ENCODE measurements at places on chromosomes 2 and 18. TPM values are rescaled to one million over a fixed set of nuclear protein-coding genes. Genes with fewer than 3 reads are reported as not detected.

DNA sequence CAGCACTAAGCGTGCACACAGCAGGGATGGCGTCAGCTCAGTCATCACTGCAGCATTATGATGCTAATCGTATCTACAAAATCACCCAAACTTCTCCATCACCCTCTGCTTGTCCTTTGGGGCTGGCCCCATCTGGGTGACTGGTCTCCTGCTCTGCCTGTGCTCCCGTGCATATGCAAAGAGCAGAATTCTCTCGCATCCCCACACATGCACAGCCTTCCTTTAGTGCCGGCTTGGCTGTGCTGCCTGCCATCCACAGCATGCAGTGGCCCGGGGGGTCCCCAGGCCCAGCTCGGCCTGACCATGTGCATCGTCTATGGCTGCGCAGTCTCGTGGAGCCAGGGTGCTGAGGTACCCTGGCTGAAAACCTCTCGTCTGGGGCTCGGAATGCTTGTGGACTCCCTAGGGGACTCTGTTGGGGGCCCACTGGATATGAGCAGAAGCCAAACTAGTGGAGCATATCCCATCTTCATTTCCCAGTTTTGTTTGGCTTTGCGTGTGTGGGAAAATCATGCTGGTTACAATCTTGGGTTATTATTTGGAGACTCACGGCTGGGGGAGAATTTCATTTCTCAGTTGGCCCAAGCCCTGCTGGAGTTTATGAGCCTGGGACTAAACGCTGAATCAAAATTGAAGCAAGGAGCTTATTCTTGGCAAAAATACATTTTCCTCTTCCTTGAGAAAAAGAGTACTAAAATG, 70.9 kb upstream of the HS6ST1 start:
- no peaks in the 10 kb centered on the region for H3K36me3 ChIP-seq
- peaks cover 35% of the 10 kb centered on the region for H3K4me1 ChIP-seq
- no peak overlapping the region for H3K27ac ChIP-seq
- no peak for DNase-seq

The CAPN13 gene
- 3.3 TPM for total RNA-seq

- peaks cover 8% of the 10 kb centered on the region for H3K27me3 ChIP-seq
- no peak overlapping the region for H3K4me3 ChIP-seq
- no peak overlapping the region for H3K27ac ChIP-seq
- no peak for DNase-seq
- H3K4me1 ChIP-seq = no peaks in the 10 kb centered on the region
- no peaks in the 10 kb centered on the region for H3K36me3 ChIP-seq
Measured at GRCh38 chr2:1340141-1340512, 73.1 kb upstream of the TPO start.

The HOXD13 gene
- total RNA-seq = 0.43 TPM

GRCh38 chr2:161090411-161090810, 69.8 kb upstream of the TANK start:
- H3K36me3 ChIP-seq = no peaks in the 10 kb centered on the region
- no peaks in the 10 kb centered on the region for H3K27me3 ChIP-seq
- H3K4me1 ChIP-seq = peaks cover 4% of the 10 kb centered on the region
- no peak overlapping the region for H3K27ac ChIP-seq
- DNase-seq = no peak

The EPB41L5 gene
- total RNA-seq = 37.6 TPM

DNA sequence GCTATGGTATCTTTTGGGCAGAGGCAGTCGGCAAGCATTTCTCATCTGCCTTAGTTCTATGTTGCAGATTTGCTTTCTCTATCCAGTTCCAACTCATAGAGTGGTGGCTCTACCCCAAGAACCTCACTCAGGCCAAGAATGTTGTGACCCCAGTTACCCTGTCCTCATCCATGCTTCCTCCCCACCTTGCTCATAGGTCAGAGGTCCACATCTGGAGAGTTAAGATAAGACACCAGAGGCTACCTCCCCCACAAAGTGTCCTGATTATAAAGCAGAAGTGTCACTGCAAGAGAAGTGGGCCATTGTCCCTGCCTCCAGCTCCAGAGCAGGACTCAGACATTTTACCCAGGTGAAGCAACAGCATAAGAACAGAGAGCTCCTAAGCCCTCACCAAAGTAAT, 276.8 kb upstream of the CHST9 start:
- H3K4me3 ChIP-seq = no peak overlapping the region
- no peak for DNase-seq
- H3K27ac ChIP-seq = no peak overlapping the region
- H3K36me3 ChIP-seq = no peaks in the 10 kb centered on the region
- no peaks in the 10 kb centered on the region for H3K4me1 ChIP-seq

GRCh38 chr2:183759033-183759432, 634.8 kb downstream of the NUP35 start:
- no peaks in the 10 kb centered on the region for H3K4me1 ChIP-seq
- DNase-seq = no peak
- H3K4me3 ChIP-seq = no peak overlapping the region
- no peak overlapping the region for H3K27ac ChIP-seq
- no peaks in the 10 kb centered on the region for H3K36me3 ChIP-seq

DNA sequence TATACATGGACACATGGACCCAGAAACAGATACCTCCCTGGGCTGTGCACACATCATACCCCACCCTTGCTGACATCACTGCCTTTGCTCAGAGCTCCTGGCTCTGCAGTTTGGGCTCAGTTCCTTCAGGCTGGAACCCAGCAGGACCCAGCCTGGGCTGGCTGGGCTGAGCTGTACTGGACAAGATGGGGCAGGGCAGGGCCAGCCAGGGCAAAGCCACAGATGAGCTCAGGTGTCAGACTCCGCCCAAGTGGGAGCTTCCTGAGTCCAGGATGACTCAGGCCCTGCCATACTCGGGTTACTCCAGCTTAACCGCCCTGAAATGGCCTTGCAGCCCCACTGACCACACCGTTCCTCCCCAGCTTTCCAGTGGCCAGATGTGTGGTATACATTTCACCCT, 284.9 kb downstream of the OSR1 start:
- H3K27ac ChIP-seq = no peak overlapping the region
- H3K4me3 ChIP-seq = no peak overlapping the region
- H3K4me1 ChIP-seq = peaks cover 8% of the 10 kb centered on the region
- peaks cover 5% of the 10 kb centered on the region for H3K27me3 ChIP-seq
- no peaks in the 10 kb centered on the region for H3K36me3 ChIP-seq

DNA sequence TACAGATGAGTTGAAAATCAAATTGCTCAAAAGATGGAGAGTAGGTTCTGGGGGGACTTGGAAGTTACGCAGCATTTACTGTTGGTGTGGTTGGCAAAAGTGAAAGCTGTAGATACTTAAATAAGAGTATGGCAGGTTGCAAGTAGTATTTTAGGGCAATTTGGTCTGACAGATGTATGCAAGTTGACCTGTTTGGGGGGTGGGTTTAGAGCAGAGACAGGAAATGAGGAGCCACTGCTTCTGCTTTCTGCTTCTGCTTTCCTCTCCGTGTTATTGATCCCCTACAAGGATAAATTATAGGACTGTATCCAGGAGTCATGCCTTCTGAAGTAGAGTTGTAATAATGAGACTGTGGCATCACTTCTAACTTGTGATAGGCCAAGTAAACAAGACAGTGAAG, 71.2 kb downstream of the EPAS1 start:
- H3K4me3 ChIP-seq = no peak overlapping the region
- peaks cover 18% of the 10 kb centered on the region for H3K4me1 ChIP-seq
- DNase-seq = no peak
- peak overlapping the region; percentile 54 for H3K27ac ChIP-seq
- no peaks in the 10 kb centered on the region for H3K27me3 ChIP-seq
- H3K36me3 ChIP-seq = peaks cover 9% of the 10 kb centered on the region

The CSRNP3 gene
- 18.4 TPM for total RNA-seq

DNA sequence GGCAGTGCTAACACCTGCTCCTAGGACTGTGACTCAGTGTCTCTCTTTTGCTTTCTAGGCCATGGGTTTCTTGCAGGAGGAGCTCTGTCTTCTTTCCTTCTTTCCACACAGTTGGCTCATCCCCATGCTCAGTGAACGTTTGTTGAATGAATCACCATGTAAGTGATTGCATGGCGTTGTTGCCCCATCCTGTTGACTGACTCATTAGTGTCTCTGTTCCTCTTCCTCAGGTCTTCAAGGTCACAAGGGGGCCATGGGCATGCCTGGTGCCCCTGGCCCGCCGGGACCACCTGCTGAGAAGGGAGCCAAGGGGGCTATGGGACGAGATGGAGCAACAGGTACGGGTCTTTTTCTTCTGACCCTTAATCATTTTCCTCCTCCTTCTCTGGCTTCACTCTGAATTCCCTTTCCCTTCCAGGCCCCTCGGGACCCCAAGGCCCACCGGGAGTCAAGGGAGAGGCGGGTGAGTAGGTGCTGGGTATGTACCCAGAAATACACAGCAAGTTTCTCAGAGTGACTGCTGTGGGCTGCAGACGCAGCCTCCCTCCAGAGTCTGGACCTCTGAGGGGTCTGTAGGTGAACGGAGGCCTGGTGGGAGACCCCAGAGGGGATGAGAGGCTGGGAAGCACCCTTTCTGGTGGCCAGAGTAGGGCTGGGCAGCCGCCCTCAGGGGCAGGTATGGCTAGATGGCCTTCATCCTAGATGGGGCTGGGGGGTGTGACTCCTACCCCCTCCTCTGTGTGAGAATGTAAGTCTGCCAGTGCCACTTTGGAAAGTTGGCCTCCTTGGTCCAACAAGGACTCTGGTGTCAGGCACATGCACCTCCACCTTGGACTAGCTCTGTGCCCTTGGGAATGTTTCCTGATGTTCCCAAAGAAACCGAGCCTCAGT, 32.4 kb downstream of the MARCO start:
- peaks cover 34% of the 10 kb centered on the region for H3K27me3 ChIP-seq
- no peaks in the 10 kb centered on the region for H3K4me1 ChIP-seq
- H3K36me3 ChIP-seq = no peaks in the 10 kb centered on the region
- peak; percentile 56 for DNase-seq
- no peak overlapping the region for H3K27ac ChIP-seq

The CCDC141 gene
- 4.4 TPM for total RNA-seq

The GAREM1 gene
- total RNA-seq = 20.7 TPM

DNA sequence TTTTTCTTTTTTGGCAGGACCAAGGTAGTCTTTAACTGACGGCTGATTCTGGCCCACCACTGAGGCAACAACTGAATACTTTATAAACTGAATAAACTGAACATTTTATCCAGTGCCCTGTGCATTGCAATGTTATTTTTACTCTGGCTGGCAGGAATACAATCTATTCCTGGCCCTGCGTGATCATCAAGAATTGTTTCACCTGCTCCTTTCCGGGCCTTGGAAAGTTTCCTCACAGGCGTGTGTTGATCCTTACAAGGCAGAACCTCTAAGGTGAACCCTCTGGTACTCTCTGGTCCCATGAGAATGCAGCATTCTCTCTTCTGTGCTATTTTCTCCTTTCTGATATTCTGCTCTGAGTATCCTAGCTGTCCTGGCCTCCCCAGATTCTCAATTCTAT, 113.7 kb upstream of the KLHL29 start:
- DNase-seq = no peak
- H3K4me3 ChIP-seq = no peak overlapping the region
- no peaks in the 10 kb centered on the region for H3K36me3 ChIP-seq

The LHCGR gene
- 0.92 TPM for total RNA-seq

The TMEM169 gene
- total RNA-seq = 2.1 TPM

The IL1RN gene
- total RNA-seq = 20.5 TPM

GRCh38 chr18:47313901-47314300, 62.4 kb upstream of the SKOR2 start:
- no peaks in the 10 kb centered on the region for H3K4me1 ChIP-seq
- H3K4me3 ChIP-seq = no peak overlapping the region
- no peaks in the 10 kb centered on the region for H3K36me3 ChIP-seq
- no peak overlapping the region for H3K27ac ChIP-seq

- H3K4me3 ChIP-seq = no peak overlapping the region
- no peaks in the 10 kb centered on the region for H3K27me3 ChIP-seq
- H3K4me1 ChIP-seq = no peaks in the 10 kb centered on the region
- no peak for DNase-seq
Measured at GRCh38 chr18:6010284-6010683, 115.0 kb upstream of the TMEM200C start.

The ARHGAP28 gene
- total RNA-seq = 17.6 TPM

The SIX2 gene
- 13.8 TPM for total RNA-seq

The MRO gene
- 8.6 TPM for total RNA-seq

DNA sequence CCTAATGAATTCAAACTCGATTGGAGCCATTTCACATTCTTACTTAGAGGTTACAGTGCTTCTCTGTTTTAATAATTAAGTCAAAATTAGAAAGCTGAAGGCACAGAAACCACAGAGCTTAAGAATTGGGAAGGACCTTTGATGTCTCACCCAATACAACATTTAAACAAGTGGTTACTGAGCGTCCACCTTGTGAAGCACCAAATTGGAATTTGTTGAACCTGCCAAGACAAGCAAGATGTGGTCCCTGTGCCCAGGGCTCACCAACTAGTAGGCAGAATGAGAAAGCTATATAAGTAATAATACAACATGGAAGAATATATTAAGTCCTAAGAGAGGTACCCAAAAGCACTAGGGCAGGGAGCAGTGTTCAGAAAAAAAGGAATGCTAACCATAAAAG, 64.5 kb upstream of the NPAS2 start:
- no peak overlapping the region for H3K4me3 ChIP-seq
- no peaks in the 10 kb centered on the region for H3K4me1 ChIP-seq

DNA sequence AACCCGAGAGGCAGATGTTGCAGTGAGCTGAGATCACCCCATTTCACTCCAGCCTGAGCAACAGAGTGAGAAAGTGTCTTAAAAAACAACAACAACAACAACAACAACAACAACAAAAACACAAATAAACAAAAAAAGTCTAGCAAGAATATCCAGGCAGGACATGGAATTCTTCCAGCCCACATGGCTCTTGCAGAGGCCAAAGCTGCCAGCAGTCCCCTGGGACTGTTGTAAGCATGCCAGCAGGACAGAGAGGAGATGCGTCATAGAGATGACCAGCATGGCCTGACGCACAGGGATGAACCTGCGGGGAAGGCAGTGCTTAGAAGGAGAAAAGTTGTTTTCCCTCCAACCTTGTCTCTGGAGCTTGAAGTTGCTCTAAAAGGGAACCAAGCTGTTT, 182.3 kb upstream of the PGAP1 start:
- H3K27me3 ChIP-seq = no peaks in the 10 kb centered on the region
- no peak for DNase-seq
- peaks cover 22% of the 10 kb centered on the region for H3K4me1 ChIP-seq
- no peak overlapping the region for H3K27ac ChIP-seq
- no peaks in the 10 kb centered on the region for H3K36me3 ChIP-seq

The SERPINB12 gene
- 15.5 TPM for total RNA-seq

GRCh38 chr2:128472789-128473174, 154.1 kb upstream of the HS6ST1 start:
- H3K27me3 ChIP-seq = no peaks in the 10 kb centered on the region
- H3K4me1 ChIP-seq = peaks cover 19% of the 10 kb centered on the region
- H3K27ac ChIP-seq = peak overlapping the region; percentile 94
- no peak for DNase-seq
- H3K4me3 ChIP-seq = peak overlapping the region; percentile 67
- peaks cover 2% of the 10 kb centered on the region for H3K36me3 ChIP-seq

All from type B pancreatic cell (in vitro differentiated cells).